Stimulated activated CD8-positive, alpha-beta memory T cell treated with anti-CD3 and anti-CD28 coated beads, Interleukin-4, amount 100 ng/mL, for 4 hours (primary cell): ENCODE measurements at places on chromosomes 5 and 9.

- DNase-seq: no peak
Observed at GRCh38 chr9:25677301-25678146, 720 bp downstream of the TUSC1 start.

GRCh38 chr9:21817176-21817575 is 14.7 kb downstream of the MTAP start:
- DNase-seq: no peak

GRCh38 chr9:37200433-37201005 is 80.1 kb downstream of the ZCCHC7 start:
- no peak for DNase-seq

DNA sequence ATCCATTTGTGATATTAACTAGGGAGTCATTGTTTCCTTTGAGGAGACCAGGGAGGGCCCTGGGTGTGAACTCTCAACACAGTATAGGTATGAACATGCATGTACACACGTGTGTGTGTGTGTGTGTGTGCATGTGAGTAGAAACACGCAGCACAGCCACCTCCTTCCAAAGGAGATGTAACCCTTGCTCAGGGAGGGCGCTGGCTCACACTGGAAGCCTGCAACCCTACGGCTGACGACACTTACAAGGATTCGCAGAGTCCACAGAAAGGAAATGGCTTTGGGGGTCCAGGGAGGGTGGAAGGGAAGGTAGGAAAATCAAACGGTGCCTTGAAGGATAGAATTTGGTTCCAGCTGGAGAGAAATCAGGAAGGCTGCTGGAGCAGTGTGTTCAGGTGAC is 21.9 kb downstream of the TRIP13 start:
- DNase-seq: no peak

DNA sequence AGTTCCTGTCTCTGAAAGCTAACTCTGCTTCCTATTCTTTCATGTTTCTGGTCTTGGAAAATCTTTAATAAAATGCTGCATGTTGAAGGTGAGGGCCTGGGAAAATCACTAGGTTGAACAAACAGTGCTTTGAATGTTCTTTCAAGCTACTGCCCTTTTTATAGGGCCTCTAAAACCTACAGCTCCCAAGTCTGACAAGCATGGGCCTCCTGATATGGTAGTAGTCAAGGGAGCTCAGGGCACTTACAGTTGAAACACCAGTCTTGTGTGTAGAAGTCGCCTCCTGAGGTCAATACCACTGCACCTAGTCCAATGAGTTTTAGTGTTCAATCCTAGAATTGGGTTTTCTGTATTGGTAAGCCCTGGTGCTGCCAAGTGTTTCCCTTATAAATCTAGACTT is 20.5 kb downstream of the VLDLR start:
- DNase-seq: no peak

DNA sequence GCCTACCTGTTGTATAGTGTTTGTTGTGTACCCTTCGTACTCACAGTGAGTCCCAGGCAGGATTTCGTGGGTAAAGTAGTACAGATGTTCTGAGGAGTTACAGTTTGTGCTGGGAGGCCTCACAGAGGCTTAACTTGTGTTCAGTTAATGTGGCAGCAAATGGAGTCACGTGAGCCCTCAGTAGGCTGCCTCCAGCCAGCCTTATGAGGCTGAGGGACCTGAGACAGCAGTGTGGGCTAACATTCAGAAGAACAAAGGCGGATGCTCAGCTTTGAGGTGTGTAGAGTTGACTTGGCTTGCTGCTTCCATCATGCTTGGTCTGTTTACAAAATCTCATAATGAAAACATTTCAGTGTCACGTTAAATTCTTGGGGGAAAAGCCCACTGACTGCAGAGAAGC is 118.1 kb downstream of the TRIO start:
- no peak for DNase-seq

- DNase-seq: no peak
Observed at GRCh38 chr5:53944981-53945380, 365.4 kb downstream of the ARL15 start.

DNA sequence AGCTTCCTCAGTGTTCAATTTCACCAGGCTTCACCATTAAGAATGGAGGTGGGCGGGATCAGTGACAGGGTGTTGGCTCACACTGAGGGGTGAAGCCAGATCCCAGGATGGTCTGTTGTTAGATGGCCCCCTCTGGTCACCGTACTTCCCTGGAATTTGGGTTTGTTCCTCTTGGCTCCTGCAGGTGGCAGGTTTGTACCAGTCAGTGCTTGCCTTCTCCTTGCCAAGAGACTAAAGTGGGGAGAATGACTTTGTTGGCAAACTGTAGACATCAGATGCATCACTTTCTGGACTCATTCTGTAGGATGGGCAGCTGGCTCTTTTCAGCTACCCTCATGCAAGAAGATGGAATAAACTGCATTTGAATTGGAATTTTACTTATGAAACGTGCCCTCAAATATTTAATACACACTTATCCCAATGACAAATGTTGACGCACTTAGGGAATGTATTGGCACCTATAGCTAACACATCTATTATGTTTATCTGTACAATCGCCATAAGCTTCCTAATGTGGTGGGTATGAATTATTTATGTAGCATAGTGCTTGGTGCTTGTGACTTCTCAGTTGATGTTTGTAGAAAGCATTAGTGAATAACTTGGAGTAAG is 31.4 kb upstream of the ANKRD55 start:
- DNase-seq: no peak

- DNase-seq: no peak
Observed at GRCh38 chr9:104766025-104766424, 2.1 kb downstream of the NIPSNAP3B start.

GRCh38 chr9:23887781-23888180 is 61.7 kb upstream of the ELAVL2 start:
- no peak for DNase-seq

- no peak for DNase-seq
Observed at GRCh38 chr5:33023649-33024048, 312.5 kb downstream of the NPR3 start.

- DNase-seq: no peak
Observed at GRCh38 chr5:115873392-115873791, 31.7 kb downstream of the AP3S1 start.

DNA sequence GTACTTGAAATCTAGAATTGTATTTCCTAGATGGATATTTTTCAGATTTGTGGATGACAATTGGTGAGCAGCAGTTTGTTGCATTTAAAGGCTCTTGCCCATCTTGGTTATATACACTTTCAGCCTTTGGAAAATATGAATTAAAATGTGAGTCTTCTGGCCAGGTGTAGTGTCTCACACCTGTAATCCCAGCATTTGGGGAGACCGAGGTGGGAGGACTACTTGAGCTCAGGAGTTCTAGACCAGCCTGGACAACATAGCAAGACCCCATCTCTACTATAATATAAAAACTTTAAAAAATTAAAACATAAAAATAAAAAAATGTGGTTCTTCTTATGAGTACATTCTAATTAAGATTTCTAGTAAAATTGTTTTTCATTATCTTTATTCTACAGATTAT is 102.0 kb downstream of the MTREX start:
- DNase-seq: no peak

DNA sequence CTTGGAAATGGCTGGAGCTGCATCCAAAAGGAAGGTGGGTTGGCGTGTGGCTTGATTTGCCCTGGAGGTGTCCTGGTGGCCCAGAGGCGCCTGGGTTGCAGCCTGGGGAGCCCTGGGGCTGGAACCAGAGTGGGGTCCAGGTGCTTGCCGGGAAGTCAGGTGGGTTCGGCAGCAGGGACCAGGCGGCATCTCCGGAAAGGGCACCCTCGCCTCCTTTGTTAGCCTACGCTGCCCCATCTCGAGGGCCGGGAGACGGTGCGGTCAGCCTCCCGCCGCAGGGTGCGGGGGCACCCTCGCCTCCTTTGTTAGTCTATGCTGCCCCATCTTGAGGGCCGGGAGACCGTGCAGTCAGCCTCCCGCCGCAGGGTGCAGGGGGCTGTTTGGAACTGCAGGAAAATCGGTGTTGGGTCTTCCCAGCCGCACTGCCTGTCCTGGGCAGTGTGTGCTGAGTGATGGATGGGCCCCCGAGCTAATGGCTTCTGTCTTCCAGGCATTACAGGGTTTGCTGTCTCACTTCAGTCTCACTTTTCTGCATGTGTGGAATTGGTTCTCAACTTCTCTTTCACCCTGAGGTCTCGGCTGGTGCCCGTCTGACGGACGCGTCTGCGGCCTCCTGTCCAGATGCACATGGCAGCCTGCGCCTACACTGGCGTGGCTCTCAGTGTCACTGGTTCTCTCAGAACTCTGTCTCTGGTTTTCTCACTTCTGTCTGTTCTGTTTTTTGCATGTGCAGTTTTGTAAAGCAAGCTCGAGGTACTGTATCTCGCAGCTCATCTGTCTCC is 139.0 kb downstream of the CACNA1B start:
- no peak for DNase-seq

GRCh38 chr9:19397845-19398244 is 11.0 kb upstream of the ACER2 start:
- DNase-seq: no peak

DNA sequence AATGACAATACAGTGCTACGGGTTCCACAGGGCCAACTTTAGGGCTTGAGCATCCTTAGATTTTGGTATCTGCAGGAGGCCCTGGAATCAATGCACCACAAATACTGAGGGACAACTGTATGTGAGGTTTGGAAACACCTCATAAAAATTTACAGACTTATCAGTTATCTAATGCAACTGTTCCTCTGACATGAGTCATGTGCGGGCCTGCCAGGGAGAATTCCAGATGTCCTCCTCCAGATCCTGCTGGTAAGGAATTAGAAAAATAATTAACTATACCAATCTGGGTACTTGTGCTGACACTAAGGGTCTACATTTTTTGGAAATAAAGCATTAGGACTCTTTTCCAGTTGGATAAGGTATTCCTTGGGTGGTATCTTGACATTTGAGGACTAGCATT is 333.3 kb downstream of the ARRDC3 start:
- no peak for DNase-seq

DNA sequence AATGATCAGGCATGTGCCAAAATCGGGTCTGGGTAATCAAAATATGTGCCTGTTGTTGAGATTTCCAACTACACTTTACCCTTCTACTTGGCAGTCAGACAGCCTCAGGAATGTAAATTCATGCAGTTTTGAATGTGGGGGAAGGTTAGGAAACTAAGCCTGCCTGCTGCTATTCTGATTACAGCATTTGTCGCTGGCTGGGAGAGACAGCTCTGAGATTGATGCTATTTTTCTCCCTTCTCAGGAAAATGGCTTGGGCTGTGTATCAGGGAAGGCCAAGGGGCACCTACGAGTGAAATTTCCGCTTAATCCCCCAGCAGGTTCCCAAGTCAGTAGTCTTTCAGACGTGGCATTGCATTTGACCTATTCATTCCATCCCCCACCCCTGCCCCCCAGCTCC is 3.6 kb upstream of the RGS7BP start:
- no peak for DNase-seq

DNA sequence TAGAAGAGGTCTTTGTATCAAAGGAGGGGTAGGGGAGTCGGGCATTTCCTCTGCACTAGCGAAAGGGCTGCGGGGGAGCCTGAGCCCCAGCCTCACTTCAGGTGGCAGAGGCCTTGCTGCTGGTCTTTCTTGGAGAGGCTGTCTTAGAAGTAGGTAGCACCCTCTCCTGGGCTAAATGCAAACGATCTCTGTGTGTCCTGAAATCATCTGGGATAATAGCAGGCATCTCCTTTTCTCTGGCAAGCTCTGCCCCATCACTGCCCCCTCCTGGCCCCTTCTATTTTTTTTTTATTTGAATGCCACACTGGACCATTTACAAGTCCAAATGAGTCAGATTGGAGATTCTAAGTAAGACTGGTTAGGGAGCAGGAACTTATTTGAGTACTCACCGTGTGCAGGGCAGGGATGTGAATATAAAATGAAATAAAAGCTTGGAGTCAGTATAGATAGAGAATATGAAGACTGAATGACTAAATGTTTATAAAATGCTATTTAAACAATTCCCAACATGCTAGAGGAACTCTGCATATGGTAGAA is 137.1 kb downstream of the FGF1 start:
- DNase-seq: no peak

DNA sequence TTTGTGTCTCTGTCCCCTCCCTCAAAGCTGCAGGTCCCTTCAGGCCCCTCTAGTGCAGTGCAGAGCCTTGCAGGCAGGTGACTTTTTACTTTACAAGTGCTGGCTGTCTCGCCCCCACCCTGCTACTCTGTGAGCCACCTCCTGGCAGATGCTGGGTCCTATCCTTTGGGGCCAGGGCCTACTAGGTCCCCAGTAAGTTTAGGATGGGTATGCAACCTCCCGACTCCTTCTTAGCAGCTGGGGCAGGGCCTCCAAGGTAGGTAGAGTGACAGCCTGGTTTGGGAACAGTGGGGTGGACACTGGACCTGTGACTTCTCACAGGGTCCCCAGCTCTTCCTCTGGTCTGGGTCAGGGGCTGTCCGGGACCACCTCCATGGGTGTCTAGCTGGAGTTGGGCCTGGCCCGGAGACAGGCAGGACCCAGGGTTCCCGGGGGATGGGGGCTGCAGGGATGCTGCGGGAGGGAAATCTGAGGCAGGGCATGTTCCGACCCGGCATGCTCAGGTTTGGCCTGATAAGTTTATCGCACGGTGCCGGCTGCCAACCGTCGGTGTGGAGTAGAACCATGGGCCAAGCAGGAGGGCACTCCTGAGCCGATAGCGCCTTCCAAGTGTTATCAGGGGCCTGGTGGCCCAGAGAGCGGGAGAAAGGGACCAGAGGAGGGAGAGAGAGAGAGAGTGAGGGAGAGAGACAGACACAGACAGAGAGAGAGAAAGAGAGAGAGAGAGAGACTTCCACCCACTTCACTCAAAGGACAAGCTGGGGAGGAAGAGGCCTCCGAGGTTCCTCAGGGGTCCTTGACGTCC is 20.5 kb downstream of the GFI1B start:
- no peak for DNase-seq

DNA sequence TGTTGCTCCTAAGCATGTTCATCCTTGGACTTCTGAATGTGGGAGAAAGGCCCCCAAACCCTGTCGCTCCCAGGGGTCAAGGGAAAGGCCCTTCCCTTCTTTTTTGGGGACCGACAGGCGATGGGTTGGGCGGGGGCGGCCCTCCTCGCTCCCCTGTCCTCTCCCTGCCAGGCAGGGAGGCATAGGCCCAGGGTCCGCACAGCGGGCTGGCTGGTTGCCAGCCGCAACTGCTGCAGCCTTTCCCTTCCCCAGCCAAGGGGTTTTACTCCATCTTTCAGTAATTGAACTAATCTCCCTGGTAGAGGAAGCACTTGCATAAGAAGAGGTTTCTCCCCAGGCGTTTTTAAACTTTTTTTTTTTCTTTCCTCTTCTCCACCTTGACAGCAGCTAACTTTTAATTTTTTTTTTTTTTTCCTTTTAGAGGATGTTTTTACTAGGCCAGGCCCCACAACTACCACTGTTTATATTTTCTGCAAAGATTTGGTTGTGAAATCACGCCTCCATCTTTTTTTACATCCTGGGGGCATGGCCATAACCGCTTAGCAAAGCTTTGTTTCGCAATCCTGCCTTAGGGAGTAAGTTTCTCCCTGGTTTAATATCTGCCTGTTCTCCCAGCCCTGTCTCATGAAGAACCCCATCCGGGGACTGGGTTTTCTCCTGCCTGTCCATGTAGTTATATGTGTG is 216.9 kb upstream of the ZNF608 start:
- no peak for DNase-seq
